ENCODE measurements at places on chromosomes 12 and 14.

DNA sequence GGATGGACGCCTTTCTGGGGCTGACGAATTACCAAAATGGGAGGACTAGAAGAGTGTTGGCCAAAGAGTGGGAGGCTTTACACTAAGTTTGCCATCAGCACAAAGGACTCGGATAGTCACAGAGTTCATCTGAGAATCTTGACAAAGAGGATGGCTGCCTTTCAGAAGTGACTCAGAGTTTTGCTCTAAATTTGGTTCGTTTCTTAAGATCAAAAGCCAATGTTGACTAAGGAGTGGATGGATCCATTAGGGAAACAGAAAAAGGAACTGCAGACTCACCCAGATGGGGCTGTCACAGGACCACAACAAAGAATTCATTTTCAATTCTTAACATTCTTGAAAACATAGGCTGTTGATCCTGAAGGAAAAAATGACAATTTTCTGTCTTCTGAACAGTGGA is 81.3 kb upstream of the DUSP6 start:
- no peak for DNase-seq

DNA sequence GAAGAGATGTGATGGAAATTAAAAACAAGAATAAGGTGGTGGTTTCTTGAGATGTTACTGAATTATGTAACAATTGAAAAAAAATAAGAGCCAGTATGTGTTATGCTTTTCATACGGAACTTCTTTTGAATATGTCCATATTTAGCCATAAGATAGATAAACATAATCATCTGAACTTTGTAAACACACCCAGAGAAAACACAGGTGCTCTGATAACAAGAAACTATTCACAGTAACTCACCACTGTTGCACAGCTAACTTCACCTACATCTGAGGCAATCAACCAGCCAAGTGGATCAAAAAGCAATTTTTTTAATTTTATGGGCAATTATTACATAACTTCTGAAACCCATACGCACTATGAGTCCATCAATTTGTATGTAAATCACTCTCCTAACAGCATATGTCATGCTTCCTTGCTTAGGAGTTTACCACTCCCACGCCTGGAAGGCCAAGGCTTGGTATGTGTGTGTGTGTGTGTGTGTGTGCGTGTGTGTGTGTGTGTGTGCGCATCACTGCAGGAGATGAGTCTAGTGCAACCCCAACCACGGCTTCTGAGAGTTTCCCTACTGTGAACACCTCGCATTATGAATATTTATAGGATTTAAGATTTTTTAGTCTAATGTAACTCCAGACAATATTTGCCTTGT is 443.4 kb downstream of the BCAT1 start:
- no peak for DNase-seq

DNA sequence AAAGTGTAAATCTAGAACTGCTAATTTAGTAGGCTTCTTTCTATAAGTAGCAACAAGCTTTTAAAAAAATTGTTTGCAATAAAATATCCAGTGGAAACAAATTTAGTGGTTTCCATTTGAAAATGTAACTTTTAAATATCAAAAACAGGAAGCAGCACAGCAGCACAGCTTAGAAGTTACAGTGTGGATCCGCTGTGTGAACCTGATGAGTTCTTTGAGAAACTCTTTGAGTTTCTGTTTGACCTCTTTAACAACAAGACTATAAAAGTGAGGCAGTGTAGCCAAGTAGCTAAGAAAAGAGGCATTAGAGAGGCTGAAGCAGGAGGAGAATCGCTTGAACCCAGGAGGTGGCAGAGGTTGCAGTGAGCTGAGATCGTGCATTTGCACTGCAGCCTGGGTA is 178.3 kb downstream of the NAV3 start:
- no peak for DNase-seq

- DNase-seq = no peak
Observed at GRCh38 chr14:55976219-55976618, 142.0 kb upstream of the PELI2 start.

GRCh38 chr12:122964439-122965257 is 1.6 kb downstream of the ABCB9 start:
- DNase-seq = no peak

GRCh38 chr12:116343331-116343884 is 65.9 kb upstream of the MED13L start:
- no peak for DNase-seq

- DNase-seq = no peak
Observed at GRCh38 chr12:11556682-11557081, 92.8 kb upstream of the ETV6 start.

DNA sequence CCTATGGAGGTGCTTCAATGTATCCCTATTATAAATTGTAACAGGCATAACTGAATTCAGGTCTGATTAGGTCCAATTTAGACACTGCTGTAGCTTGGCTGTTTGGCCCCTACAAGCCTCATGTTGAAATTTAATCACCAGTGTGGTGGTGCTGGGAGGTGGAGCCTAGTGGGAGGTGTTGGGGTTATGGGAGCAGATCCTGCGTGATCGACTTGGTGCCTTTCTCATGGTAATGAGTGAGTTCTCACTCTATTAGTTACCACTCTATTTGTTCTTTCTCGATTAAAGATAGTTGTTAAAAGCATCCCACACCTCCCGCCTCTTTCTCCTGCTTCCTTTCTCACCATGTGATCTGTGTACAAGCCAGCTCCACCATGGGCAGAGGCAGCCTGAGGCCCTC is 122.1 kb downstream of the FOXA1 start:
- DNase-seq = no peak

GRCh38 chr12:8947737-8948136 is 1.7 kb downstream of the M6PR start:
- no peak for DNase-seq

- DNase-seq = no peak
Observed at GRCh38 chr14:104673481-104673880, 15.9 kb upstream of the INF2 start.

- DNase-seq = no peak
Observed at GRCh38 chr12:25286837-25287236, 36.1 kb upstream of the KRAS start.

- DNase-seq = no peak
Observed at GRCh38 chr12:105843986-105844760, 294.6 kb downstream of the NUAK1 start.

- DNase-seq = no peak
Observed at GRCh38 chr12:31991815-31992214, 32.6 kb downstream of the RESF1 start.

DNA sequence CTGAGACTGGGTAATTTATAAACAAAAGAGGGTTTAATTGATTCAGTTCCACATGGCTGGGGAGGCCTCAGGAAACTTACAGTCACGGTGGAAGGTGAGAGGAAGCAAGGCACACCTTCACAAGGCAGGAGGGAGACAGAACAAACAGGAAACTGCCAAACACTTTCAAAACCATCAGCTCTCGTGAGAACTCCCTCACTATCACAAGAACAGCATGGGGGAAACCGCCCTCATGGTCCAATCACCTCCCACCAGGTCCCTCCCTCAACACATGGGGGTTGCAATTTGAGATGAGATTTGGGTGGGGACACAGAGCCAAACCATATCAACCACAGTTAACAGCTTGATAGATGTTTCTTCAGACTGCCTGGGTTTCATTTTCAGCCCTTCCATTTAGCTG is 6.2 kb upstream of the GNPNAT1 start:
- DNase-seq = no peak

- DNase-seq = no peak
Observed at GRCh38 chr12:2960390-2960956, 1.3 kb downstream of the TEAD4 start.

DNA sequence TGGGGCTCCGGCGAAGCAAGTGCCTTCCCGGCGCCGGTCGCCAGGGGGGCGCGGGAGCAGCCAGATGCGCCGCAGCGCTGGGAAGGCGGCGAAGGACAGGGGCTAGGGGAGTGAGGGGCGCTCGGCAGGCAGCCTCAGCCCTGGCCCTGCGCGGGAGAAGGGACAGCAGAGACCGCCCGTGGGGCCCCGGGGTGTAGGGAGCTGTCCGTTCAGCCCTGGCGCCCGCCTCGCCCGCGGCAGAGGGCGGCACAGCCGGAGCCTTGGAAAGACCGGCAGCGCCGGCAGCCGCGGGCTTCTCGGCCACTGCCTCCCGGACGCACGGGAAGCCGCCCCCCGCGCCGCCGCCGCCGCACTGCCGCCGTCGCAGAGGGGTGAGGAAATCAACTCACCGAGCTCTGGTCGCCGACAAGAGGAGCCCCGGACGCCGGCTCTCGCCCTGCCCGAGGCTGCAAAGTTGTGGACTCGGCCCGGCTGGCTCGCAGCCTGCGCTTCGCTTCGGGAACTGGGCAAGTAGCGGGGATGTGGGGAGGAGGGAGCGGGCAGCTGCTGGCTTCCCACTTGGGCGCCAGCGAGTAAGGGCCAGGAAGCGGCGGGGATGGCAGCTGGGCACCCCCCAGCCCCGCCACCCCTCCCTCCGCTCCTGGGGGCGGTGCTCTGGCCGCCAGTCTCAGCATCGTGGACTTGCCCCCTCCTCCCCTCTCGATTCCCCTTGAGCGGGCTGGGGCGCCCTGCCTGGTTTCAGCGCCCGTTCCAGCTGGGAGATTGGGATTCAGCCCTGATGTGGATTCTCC is at the start of gene ZDHHC22:
Gene ZDHHC22 (minus strand): TSS at position 578 of the 791 bp plus-strand sequence. CDS start 2,053 bp downstream, outside the sequence.
- DNase-seq = no peak

- DNase-seq = no peak
Observed at GRCh38 chr12:46839232-46839631, 13.4 kb upstream of the SLC38A4 start.

DNA sequence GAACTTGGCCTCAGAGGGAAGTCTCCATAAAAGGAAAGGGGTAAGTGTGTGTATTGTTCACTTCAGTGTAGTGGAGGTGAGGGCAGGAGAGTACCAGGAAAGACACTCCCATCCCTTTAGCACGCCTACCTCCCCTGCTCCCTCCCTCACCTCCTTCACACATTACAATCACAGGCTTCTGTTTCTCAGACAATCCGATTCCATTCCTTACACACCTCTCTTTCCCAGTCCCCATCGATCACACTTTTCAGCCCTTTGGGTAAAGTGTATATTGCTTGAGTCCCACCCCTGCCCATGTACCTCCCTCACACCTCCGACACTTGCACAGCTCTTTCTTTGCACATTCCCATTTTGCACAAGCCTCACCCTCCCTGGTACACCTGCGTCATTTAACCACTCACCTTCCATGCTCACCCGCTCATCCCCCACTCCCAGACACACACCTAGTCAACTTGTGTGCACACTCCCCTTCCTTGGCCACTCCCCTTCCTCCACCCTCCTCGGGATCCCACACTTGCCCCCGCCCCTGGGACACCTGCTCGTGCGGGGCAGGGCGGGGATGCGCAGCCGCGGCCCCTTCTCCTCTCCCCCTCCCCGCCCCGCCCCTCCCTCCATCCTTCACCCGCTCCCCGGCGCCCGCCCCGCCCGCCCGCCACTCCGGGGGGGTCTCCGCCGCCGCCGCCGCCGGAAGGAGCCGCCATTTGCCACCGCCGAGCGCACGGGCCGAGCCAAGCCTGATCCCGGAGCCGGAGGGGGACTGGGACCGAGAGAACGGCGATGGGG is at the start of gene MARCHF9:
Gene MARCHF9 (plus strand): TSS at position 693 of the 783 bp plus-strand sequence. CDS start 426 bp downstream, outside the sequence.
- DNase-seq = peak; percentile 65

DNA sequence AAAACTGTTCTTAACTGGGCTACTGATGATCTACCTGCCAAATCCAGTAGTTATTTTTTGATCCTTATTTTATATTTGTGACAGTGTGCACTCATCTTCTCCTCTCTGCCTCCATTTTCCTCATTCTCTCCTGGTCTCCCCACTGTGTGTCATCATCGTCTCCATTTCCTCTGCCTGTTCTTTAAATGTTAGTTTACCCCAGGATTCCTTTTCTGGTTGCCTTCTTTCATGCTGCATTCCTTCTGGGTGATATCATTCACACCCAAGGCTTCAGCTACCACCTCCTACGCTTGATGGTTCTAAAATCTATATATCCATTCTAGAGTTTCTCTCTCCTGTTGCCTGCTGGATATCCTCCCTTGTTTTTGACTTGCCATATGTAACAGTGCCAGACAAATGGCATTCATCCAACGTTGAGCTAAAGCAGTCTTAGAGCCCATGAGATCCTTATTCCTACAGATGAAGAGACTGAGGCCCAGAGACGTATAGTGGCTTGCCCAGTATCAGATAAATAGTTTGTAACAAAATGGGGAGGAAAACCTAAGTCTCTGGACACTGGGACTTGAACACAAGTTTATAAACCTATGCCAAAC is 109.5 kb downstream of the DIP2B start:
- no peak for DNase-seq

GRCh38 chr14:68668028-68668427 is 124.8 kb downstream of the ZFP36L1 start:
- no peak for DNase-seq

DNA sequence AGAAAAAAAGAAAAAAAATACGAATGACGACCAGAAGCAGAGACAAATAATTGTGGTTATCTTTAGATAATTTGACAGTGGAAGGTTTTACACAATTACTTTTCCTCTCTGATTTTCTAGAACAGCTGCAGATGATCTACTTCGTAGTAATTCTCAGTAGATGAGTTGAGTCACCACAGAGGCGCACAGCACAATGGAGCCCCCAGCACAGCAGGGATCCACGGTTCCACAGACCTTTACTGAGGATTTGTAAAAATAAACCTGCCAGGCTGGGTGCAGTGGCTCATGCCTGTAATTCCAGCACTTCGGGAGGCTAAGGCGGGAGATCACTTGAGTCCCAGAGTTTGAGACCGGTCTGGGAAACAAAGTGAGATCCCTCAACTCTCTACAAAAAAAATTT is 29.3 kb downstream of the AMN start:
- DNase-seq = no peak

DNA sequence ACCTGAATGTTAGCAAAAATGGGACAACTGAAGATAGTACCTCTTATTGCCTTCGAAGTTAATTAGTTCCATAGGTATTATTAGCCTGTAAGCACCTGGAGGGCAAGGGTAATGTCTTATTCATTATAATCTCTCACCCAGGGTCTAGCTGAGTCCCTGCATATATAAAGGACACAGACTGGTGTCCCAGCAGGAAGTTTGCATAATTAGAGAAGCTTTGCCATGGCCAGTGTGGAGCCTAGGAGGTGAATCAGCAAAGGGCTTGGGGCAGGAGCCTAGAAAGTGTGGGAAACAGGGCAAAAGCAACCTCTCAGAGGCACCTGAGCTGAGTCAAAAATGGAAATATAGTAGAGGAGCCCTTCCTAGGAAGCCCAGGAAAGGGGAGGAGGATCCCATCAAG is 120.4 kb downstream of the NEDD1 start:
- DNase-seq = no peak

DNA sequence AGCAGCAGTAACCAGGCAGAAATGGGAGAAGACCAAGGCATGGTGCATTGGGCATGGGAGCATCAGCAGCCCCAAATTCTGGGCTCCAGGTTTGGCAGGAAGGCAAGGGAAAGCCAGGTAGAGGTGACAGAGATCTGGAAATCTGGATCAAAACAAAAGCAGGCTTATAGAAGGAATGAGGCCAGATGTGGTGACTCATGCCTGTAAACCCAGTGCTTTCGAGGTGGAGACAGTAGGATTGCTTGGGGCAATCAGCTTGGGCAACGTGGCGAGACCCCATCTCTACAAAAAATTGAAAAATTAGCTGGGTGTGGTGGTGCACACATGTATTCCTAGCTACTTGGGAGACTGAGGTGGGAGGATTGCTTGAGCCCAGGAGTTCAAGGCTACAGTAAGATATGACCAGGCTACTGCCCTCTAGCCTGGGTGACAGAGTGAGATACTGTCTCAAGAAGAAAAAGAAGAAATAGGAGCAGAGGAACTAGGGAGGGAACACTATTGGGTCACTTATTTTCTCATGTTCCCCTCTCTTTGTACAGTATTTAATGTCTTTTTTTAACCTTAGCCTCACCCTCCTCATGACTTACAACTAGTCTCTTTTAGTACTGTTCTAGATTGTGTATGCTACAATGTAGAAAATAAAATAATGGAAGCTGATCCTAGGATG is 25.1 kb downstream of the SLC4A8 start:
- DNase-seq = no peak

GRCh38 chr12:91155990-91156389 is 26.6 kb downstream of the DCN start:
- no peak for DNase-seq
